Panc1 (cell line): ENCODE measurements at places on chromosomes 12 and 14.

DNA sequence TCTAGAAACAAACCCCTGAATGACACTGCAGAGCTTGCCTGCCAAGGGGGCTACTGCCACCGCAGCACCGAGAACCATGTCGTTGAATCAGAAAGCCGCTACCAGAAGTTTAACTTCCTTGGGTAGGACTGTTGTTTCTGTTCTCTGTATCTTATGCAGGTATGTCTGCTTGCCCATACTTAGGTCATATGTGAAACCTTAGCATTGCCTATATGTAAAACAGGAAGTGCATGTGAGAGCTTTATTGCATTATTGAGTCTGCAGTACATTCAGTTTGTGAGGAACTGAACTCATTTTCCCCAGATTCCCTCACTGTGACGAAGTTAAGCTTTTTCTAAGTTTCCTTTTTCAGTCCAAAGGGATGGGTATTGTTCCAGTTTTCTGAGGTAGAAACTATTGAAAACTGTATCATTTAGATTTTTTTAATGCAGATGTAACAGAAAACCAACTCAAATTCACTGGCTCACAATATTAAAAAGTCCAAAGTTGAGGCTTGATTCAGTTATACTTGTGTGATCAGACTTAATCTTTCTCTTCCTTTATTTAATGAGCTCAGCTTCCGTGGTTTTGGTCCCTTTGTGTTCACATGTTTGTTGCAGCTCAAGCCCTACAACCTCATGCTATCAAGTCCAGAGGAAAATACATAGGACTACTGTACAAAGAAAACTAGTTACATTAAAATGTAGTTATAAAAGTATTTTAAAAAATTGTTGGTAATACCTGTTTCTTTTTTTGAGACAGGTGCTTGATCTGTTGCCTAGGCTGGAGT, 6.9 kb downstream of the FBXO34 start:
- DNase-seq: no peak
- H3K27me3 ChIP-seq: no peaks in the 10 kb centered on the region
- H3K36me3 ChIP-seq: no peaks in the 10 kb centered on the region
- no peak overlapping the region for H3K4me3 ChIP-seq

GRCh38 chr12:32134101-32134888, 27.6 kb downstream of the BICD1 start:
- no peaks in the 10 kb centered on the region for H3K36me3 ChIP-seq
- DNase-seq: no peak
- no peaks in the 10 kb centered on the region for H3K27me3 ChIP-seq
- no peak overlapping the region for H3K4me3 ChIP-seq
- no peak overlapping the region for H3K27ac ChIP-seq

- H3K27me3 ChIP-seq: peaks cover 3% of the 10 kb centered on the region; the same call in 1 of the 2 replicates
- H3K27ac ChIP-seq: no peak overlapping the region
- DNase-seq: no peak
These were observed 35.0 kb downstream of the TPH2 start for GRCh38 chr12:71973687-71974086.

- no peak overlapping the region for H3K4me3 ChIP-seq
- H3K36me3 ChIP-seq: no peaks in the 10 kb centered on the region
- H3K4me1 ChIP-seq: no peaks in the 10 kb centered on the region
- no peak overlapping the region for H3K27ac ChIP-seq
- no peak for DNase-seq
- H3K27me3 ChIP-seq: no peaks in the 10 kb centered on the region
These were observed 163.0 kb upstream of the NRXN3 start for GRCh38 chr14:78007160-78007559.

GRCh38 chr14:75578786-75579337, 442 bp downstream of the FLVCR2 start:
- peak overlapping the region; percentile 59 for H3K27ac ChIP-seq
- peak overlapping the region; percentile 85 for H3K4me3 ChIP-seq
- no peak for DNase-seq
- H3K27me3 ChIP-seq: no peaks in the 10 kb centered on the region
- peaks cover 5% of the 10 kb centered on the region; the same call in 1 of the 2 replicates for H3K4me1 ChIP-seq

DNA sequence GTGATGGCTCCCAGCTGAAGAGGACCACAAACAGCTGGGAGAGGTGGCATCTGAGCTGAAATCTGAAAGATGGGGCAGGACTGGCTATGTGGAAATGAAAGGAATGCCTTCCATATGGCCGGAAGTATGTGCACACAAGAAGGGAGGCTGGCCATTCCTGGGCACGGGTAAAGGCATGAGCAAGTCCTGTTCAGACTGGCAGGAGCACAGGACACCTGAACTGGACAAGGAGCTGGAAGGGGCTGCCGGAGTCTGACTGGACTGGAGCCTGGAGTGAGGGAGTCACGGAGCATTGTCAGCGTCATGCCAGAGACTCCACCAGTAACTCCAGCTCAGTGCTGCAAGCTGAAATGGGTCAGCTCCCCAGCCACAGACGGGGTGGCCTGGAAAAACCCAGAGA, 11.9 kb upstream of the TC2N start:
- H3K4me3 ChIP-seq: no peak overlapping the region
- no peak for DNase-seq
- no peaks in the 10 kb centered on the region for H3K36me3 ChIP-seq
- H3K27me3 ChIP-seq: no peaks in the 10 kb centered on the region
- no peaks in the 10 kb centered on the region for H3K4me1 ChIP-seq
- H3K27ac ChIP-seq: no peak overlapping the region

- no peaks in the 10 kb centered on the region for H3K27me3 ChIP-seq
- peaks cover 2% of the 10 kb centered on the region for H3K36me3 ChIP-seq
- H3K4me1 ChIP-seq: peaks cover 29% of the 10 kb centered on the region
- peak overlapping the region; percentile 99 for H3K27ac ChIP-seq
These were observed 896 bp upstream of the CDKN1B start for GRCh38 chr12:12716151-12716792.

GRCh38 chr12:19957308-19958125, 410.8 kb upstream of the PDE3A start:
- no peaks in the 10 kb centered on the region for H3K27me3 ChIP-seq
- H3K4me3 ChIP-seq: no peak overlapping the region
- no peaks in the 10 kb centered on the region for H3K4me1 ChIP-seq
- DNase-seq: no peak
- no peak overlapping the region for H3K27ac ChIP-seq
- H3K36me3 ChIP-seq: no peaks in the 10 kb centered on the region

- no peaks in the 10 kb centered on the region for H3K36me3 ChIP-seq
- no peaks in the 10 kb centered on the region for H3K4me1 ChIP-seq
- no peak overlapping the region for H3K4me3 ChIP-seq
- no peak overlapping the region for H3K27ac ChIP-seq
- DNase-seq: no peak
These were observed 16.1 kb downstream of the DIO3 start for GRCh38 chr14:101577221-101577909.

- no peak overlapping the region for H3K4me3 ChIP-seq
- H3K27me3 ChIP-seq: no peaks in the 10 kb centered on the region
- no peaks in the 10 kb centered on the region for H3K36me3 ChIP-seq
- H3K4me1 ChIP-seq: no peaks in the 10 kb centered on the region
- H3K27ac ChIP-seq: no peak overlapping the region
- no peak for DNase-seq
These were observed 431.0 kb downstream of the FOXG1 start for GRCh38 chr14:29197557-29197956.

- H3K4me3 ChIP-seq: no peak overlapping the region
- H3K27ac ChIP-seq: no peak overlapping the region
- no peaks in the 10 kb centered on the region for H3K36me3 ChIP-seq
- H3K4me1 ChIP-seq: no peaks in the 10 kb centered on the region
- H3K27me3 ChIP-seq: no peaks in the 10 kb centered on the region
These were observed 129.5 kb upstream of the RTL1 start for GRCh38 chr14:101033006-101033405.

- no peaks in the 10 kb centered on the region for H3K36me3 ChIP-seq
- H3K4me3 ChIP-seq: no peak overlapping the region
- H3K27me3 ChIP-seq: no peaks in the 10 kb centered on the region
- no peak overlapping the region for H3K27ac ChIP-seq
These were observed 110.9 kb downstream of the TSPAN9 start for GRCh38 chr12:3187846-3188770.

- no peaks in the 10 kb centered on the region for H3K4me1 ChIP-seq
- no peaks in the 10 kb centered on the region for H3K27me3 ChIP-seq
These were observed 91.4 kb downstream of the FGD4 start for GRCh38 chr12:32490801-32491200.

- H3K36me3 ChIP-seq: no peaks in the 10 kb centered on the region
- H3K27ac ChIP-seq: no peak overlapping the region
- H3K4me3 ChIP-seq: no peak overlapping the region
- H3K4me1 ChIP-seq: no peaks in the 10 kb centered on the region
These were observed 125.2 kb downstream of the MGST1 start for GRCh38 chr12:16472631-16473030.

GRCh38 chr12:46785382-46785781, 40.4 kb downstream of the SLC38A4 start:
- H3K36me3 ChIP-seq: no peaks in the 10 kb centered on the region
- DNase-seq: no peak
- H3K4me3 ChIP-seq: no peak overlapping the region
- no peaks in the 10 kb centered on the region for H3K27me3 ChIP-seq
- H3K27ac ChIP-seq: no peak overlapping the region
- no peaks in the 10 kb centered on the region for H3K4me1 ChIP-seq

DNA sequence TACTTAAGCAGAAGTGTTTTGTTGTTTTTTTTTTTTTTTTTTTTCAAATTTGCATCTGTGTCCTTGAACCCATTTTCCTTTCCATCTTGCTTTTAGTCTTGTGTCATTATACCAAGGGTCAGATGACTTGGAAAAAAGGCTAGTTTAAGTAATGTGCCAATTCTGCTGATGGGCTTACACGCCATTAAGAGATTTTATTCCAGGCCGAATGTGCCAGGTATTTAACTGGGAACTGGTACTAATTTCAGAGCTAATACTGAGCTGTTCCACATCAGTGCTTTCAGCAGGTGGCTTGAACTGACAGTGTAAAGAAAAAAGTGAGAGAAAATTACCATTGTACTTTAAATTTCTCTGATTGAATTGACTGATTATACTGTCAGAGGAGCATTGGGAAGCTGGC, 224.9 kb downstream of the NPAS3 start:
- H3K36me3 ChIP-seq: no peaks in the 10 kb centered on the region
- DNase-seq: no peak
- H3K4me3 ChIP-seq: no peak overlapping the region

- no peak overlapping the region for H3K4me3 ChIP-seq
- no peak overlapping the region for H3K27ac ChIP-seq
- H3K27me3 ChIP-seq: peaks cover 16% of the 10 kb centered on the region
- no peaks in the 10 kb centered on the region for H3K36me3 ChIP-seq
These were observed 55.8 kb upstream of the CCDC175 start for GRCh38 chr14:59632381-59632780.

- no peaks in the 10 kb centered on the region for H3K27me3 ChIP-seq
- no peak for DNase-seq
- H3K4me1 ChIP-seq: peaks cover 4% of the 10 kb centered on the region; the same call in 1 of the 2 replicates
- H3K4me3 ChIP-seq: no peak overlapping the region
These were observed 73.2 kb downstream of the SLC2A13 start for GRCh38 chr12:40032433-40033241.

DNA sequence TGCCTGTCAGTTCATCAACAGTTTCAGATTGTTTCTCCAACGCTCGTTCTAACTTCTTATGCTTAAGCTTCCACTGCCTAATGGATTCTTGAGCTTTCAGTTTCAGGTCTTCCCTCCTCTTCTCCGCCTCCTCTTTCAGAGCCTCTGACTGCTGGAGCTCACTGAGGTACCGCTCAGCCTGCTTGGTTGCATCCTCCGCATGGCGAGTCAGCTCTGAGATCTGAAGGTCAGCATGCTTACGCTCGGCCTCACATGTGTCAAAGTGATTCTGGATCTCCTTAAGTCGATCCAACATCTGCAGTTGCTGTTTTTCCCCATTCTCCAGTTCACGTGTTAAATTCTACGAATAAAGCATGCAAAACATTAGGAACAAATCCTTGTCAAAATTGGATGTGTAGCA, 148.8 kb downstream of the CEP128 start:
- H3K27me3 ChIP-seq: no peaks in the 10 kb centered on the region
- no peak overlapping the region for H3K4me3 ChIP-seq
- H3K4me1 ChIP-seq: no peaks in the 10 kb centered on the region

DNA sequence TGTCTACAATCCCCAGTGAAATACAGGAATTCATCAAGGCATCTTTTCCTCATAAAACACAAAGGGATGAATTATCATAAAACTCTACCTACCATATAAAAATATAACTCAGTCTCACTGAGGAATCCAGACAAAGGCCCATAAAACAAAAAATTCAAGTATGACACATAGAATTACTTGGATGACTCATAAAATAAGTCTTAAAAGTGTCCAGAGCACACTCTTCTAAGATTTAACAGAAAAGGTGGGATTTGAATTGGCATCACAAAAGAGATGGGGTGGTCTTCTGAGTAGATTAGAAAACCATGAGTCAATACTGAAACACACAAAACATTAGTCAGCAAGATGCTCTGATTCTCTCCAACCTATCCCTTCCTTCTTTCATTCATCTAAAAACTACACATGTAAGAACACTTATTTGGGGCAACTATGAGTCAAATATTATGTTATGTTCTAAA, 202.7 kb upstream of the GARIN6 start:
- DNase-seq: no peak
- no peaks in the 10 kb centered on the region for H3K36me3 ChIP-seq
- H3K27me3 ChIP-seq: no peaks in the 10 kb centered on the region
- no peak overlapping the region for H3K27ac ChIP-seq
- H3K4me3 ChIP-seq: no peak overlapping the region
- H3K4me1 ChIP-seq: no peaks in the 10 kb centered on the region

DNA sequence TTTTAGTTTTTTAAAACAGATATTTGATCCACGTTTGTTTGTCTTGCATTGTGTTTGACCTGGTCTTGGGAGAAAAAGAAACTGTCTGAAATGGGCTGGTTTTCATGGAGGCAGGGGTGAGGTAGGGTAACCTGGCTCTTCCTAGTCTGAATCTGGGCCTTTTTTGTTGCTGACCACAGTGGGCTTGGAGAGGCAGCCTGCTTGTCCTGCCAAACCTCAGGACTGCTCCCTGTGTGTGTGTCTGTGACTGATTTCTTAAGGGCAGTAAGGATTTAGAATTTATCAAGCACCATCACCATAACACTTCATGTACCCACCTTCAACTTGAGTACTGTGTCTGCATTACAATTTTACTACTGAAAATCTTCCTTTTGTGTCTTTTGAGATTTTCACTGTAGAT, 28.5 kb downstream of the DAAM1 start:
- DNase-seq: no peak
- H3K36me3 ChIP-seq: no peaks in the 10 kb centered on the region

GRCh38 chr12:22731236-22731635, 106.3 kb downstream of the ETNK1 start:
- no peak overlapping the region for H3K27ac ChIP-seq
- no peaks in the 10 kb centered on the region for H3K36me3 ChIP-seq
- no peaks in the 10 kb centered on the region for H3K4me1 ChIP-seq
- no peaks in the 10 kb centered on the region for H3K27me3 ChIP-seq
- DNase-seq: no peak
- no peak overlapping the region for H3K4me3 ChIP-seq
